Globus pallidus (tissue), 1 donor: ENCODE measurements at places on chromosomes 2 and 18.

GRCh38 chr2:12320991-12321641 is 395.6 kb upstream of the TRIB2 start:
- peak; percentile 50 for DNase-seq

DNA sequence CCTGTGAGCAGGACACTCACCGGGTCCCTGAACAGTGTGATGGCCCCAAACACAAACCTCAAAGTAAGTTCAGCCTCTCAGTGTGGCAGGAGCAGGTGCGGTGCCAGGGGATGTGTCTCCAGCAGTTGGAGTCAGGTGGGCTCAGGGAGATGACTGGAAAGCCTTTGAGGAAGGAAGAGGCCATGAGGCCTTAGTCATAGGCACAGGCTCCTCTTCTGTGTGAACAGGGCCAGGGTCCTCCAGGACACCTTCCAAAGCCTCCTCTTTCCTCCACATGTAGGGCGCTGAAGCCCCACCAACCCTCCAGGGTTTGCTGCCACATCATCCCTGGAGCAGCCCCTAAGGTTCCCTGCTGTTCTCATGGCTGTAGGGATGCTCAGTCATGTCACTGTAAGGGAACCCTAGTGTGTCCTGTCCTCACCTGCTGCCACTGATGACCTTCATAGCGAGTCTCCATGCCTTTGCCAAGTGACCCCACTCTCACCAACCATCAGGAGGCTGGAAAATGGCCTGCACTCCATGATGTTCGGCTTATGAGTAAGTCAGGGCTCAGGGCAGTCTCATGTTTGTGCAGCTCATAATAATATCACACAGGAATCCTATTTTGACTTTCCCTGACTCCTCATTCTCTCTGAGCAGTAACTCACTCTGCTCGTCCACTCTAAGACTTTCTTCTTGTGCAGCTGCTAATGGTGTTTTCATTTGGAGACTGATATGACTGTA is 1152.9 kb downstream of the RPIA start:
- DNase-seq, result no peak

GRCh38 chr18:11027862-11028261 is 121.5 kb downstream of the PIEZO2 start:
- DNase-seq, result no peak

GRCh38 chr2:238136820-238137537 is 1.5 kb upstream of the KLHL30 start:
- no peak for DNase-seq

- no peak for DNase-seq
These were observed 81.4 kb downstream of the KCNS3 start for GRCh38 chr2:17959833-17960232.

DNA sequence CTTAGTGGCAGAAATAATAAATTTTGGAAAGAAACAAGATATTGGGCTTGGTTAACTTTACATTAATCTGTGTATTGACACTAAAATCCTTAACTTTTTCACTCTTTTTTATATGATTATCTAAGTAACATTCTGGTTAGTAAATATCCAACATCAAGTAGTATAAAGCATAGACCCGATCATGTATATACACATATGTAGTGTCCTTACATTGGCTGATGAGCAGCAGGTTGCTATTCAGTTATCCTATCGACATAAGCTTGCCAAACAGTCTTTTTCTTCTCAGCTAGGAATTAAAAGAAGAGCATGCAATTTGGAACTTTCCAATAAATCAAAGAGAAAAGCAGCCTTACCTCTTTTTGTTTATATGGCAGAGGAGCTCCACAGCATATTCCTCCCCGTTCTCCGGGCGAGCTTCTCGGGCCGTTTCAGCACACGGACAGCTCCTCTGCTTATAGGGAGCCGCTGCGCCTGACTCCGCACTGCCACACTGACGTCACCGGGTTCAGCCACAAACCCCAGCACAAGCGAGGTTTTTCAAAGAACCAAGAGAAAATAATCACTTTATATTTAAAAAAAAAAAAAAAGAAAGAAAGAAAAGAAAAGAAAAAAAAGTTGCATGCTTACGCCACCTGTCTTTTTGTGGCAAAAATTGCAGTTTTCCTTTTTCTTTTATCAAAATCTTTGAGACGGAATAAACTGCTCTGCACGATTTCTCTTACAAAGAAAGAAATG is at the start of gene SCG2:
SCG2 (minus strand) TSS at position 430 of the 735 bp plus-strand sequence. CDS start 3,079 bp downstream, outside the sequence.
- peak; percentile 66 for DNase-seq

- peak; percentile 11 for DNase-seq
These were observed 83.6 kb downstream of the FHOD3 start for GRCh38 chr18:36381075-36381474.

DNA sequence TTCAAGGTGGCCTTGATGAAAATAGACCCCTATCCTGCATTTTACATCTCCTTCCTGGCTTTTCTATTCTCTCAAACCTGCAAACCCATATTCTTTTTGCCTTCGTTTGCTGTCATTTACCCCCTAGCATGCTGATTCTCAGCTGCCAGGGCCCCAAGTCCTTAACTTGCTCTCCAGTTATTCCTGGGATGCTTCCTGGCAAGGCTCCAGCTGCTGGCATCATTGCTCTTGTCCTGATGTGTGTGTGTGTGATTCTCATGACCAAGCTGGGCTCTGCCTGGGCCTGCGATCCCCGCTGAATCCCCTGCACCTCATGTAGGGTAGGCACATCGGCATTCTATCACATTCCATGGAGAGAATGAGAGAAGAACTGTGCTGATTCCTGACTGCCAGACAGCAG is 11.9 kb downstream of the NPAS2 start:
- DNase-seq, result no peak
